ENCODE measurements at places on chromosomes 16 and 17.

GRCh38 chr16:74651841-74652240, 14.8 kb downstream of the RFWD3 start:
- no peak for DNase-seq

DNA sequence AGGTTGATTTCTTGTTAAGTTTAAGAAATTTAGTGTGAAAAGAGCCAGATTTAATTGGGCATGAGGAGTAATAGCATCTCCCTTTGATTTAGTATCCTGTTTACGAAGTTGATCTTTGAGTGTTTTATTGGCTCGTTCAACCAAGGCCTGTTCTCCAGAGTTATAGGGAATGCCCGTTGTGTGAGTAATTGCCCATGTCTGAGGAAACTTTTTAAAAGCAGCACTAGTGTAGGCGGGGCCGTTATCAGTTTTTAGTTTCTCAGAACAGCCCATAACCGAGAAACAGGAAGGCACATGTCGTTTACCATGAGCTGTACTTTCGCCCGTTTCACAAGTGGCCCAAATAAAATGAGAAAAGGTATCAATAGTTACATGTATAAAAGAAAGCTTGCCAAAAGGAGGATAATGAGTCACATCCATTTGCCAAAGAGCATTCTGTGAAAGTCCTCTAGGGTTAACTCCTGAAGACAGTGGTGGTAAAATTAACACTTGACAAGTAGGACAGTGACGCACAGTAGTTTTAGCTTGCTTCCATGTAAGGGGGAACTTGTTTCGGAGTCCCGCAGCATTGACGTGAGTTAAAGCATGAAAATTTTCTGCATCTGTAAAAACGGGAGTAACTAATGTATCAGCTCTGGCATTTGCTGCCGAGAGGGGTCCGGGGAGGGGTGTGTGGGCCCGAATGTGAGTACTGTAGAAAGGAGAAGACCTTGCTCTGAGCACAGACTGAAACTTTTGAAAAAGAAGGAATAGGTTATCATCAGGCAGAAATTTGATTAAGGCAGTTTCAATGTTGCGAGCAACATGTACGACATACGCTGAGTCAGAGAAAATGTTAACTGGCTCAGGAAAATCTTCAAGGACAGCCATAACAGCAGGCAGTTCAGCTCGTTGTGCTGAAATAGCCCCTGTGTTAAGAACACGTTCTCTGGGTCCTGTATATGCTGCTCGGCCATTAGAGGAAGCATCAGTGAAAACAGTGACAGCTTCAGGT, 18.5 kb upstream of the KCTD5 start:
- no peak for DNase-seq

GRCh38 chr16:49503256-49504022, 129.8 kb downstream of the C16orf78 start:
- no peak for DNase-seq

DNA sequence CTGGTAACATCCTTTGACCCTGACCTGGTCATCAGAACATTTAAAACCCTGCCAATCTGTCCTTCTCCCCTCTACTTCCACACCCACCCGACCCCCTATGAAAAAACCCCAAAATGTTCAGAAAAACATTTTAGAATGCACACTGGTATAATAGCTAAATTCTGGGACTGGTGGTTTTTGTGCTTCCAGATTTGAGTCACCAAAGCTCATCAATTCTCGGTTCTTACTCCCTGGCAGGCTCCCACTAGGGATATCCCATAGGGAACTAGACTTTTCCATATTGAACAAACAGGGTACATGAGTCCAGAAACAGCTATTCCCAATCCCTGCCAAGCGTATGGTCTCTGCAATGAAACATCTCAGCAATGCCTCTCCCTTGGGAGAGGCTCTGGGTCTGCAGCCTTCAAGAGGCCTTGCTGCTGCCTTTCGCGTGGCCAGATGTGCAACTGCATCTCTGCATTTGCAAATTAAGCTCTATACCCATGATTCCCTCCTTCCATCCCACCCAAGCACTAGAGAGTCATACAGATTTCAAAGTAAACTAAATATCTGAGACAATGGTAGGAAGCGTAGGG, 67.7 kb downstream of the SMG6 start:
- DNase-seq, result no peak

- DNase-seq, result no peak
Measured at GRCh38 chr16:86029131-86029741, 130.3 kb downstream of the IRF8 start.

- DNase-seq, result no peak
Measured at GRCh38 chr17:80539022-80539641, 5.5 kb upstream of the RPTOR start.

DNA sequence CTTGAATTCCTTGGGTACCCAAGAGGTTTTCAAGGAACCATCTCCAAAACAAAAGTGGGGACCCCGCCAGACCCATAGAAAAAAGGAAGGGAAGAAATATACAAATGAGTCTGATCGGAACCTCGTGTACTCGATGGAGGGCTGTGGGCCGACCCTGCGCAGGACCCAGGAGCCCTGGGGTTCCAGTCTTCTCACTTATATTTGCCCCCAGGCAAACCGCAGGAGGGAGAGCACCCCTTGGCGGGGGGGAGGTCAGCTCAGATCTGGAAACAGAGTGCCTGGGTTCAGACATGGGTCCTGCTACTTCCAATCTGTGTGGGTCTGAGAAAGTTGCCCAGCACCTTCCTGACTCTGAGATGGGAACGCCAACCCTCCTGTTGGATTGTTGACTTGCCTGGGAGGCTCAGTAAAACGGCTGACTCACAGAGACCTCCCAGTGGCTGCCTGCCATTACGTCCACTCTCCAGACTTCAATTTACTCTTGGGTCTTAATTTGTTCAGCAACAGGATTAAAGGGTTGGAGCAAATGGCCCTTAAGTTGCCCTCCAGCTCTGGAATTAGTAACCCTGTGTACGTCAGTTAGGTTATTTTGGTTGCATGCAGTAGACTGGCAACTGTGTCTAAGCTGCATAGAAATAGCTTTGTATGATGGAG, 24.9 kb upstream of the CACNG4 start:
- no peak for DNase-seq

DNA sequence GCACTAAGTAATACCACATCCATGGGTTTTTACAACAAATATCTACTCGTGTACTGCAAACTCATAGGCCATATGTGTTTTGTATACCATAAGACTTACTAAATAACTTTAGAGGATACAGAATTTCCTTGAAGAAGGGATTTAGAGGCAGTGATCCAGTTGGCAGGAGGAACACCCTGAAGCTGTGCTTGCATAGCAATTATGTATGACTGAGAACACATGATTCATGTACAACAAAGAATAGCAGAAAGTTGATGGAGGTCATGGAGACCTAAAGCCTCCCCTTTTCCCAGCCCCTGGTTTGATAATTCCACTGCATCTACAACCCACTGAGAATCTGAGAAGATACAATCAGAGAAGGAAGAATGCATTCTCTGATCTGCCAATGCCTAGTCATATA, 83.8 kb upstream of the PMFBP1 start:
- DNase-seq, result no peak

Data from NT2/D1 (cell line).